Naive thymus-derived CD8-positive, alpha-beta T cell (primary cell): ENCODE measurements at places on chromosomes 6 and 20. TPM values are rescaled to one million over a fixed set of nuclear protein-coding genes. Genes with fewer than 3 reads are reported as not detected.
A peak's percentile ranks its signal among the peaks of the same experiment; 100 is the strongest.

GRCh38 chr6:113664909-113665308 lies 192.2 kb upstream of the MARCKS start:
- no peaks in the 10 kb centered on the region for H3K4me1 ChIP-seq
- no peak overlapping the region for H3K4me3 ChIP-seq

The FKBP1C gene
- not detected for total RNA-seq

The SIRPD gene
- total RNA-seq = 0.39 TPM

The CST11 gene
- total RNA-seq = not detected

The FAM162B gene
- not detected for total RNA-seq

DNA sequence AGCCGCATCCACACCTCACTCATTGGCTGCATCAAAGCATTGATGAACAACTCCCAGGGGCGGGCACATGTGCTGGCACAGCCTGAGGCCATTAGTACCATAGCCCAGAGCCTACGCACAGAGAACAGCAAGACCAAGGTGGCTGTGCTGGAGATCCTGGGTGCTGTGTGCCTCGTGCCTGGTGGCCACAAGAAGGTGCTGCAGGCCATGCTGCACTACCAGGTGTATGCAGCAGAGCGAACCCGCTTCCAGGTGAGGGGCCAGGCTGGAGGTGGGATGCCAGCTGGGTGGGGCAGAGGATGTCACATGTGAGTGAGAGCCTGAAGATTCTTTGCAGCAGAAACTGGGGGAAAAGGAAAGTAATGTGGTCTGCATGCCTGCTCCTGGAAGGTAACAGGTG lies 66.7 kb downstream of the MOCS1 start:
- no peak overlapping the region for H3K4me3 ChIP-seq
- H3K27ac ChIP-seq = no peak overlapping the region
- H3K36me3 ChIP-seq = no peaks in the 10 kb centered on the region
- no peak for DNase-seq
- peaks cover 1% of the 10 kb centered on the region for H3K27me3 ChIP-seq
- H3K4me1 ChIP-seq = no peaks in the 10 kb centered on the region

The KCNK17 gene
- not detected for total RNA-seq

DNA sequence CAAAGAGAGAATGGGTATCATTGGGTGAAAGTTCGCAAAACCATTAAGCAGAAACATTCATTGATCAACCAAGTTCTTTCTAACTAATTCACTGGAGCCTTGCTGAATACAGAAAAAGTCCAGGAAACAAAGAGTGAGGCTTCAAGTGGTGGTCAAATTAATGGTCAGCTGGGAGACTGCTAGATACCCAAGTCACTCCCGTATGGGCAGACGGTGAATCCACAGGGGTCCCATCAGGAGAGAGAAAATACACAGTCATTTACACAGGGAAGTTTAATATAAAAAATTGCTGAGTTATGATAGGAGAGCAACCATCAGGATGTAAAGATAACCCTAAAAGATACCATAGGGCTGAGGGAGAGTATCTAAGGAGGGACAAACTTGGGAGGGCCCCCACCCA lies 198.7 kb upstream of the DTNBP1 start:
- H3K4me1 ChIP-seq = no peaks in the 10 kb centered on the region
- H3K36me3 ChIP-seq = no peaks in the 10 kb centered on the region
- H3K4me3 ChIP-seq = no peak overlapping the region
- DNase-seq = no peak

DNA sequence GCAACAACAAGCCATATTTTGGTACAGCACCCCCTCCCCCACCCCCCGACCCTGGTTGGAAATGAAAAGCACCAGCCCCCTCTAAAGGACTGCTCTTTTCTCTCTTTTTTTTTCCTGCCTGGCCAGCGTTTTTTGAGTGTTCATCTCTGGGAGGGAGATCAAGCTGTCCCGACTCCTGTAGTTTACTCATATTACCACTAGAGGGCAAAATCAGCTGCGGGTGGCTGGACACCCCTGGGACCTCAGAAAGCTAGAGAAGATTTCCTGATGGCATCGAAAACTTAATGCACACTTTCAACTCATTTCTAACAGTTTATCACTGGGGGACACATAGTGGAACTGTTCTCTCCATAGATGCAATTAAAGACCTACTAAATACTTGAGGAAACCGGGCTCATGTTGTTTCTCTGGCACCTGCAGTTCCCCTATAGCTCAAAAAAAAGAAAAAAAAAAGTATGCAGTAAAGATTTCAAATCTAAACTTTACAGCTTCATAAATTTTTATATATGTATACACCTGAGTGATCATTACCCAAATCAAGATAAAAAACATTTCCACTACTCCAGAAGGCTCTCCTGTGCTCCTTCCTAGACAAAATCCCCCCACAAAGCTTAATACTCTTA lies 24.4 kb downstream of the CNBD2 start:
- H3K27ac ChIP-seq = no peak overlapping the region
- peaks cover 10% of the 10 kb centered on the region for H3K4me1 ChIP-seq
- no peak overlapping the region for H3K4me3 ChIP-seq
- H3K36me3 ChIP-seq = no peaks in the 10 kb centered on the region
- DNase-seq = peak; percentile 71

DNA sequence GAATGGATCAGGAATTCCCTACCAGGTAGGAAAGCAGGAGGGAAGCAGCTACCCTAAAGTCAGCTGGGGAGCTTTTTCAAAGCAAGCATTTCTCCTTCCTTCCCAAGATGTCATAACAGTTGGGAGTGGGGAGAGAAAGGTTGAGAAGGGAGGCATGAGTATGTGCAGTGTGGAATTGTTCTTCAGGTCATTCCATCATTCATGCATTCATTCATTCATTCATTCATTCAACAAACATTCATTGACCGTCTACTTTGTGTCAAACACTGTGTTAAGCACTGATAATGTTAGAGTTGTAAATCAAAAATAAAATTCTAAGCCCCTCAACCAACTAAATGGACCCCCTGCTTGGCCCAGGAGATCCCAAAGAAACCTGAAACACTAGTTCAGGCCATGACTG lies 49.2 kb upstream of the FAM184A start:
- peaks cover 6% of the 10 kb centered on the region for H3K4me1 ChIP-seq
- H3K36me3 ChIP-seq = no peaks in the 10 kb centered on the region
- no peaks in the 10 kb centered on the region for H3K27me3 ChIP-seq
- no peak overlapping the region for H3K27ac ChIP-seq
- no peak for DNase-seq

The CLPSL1 gene
- not detected for total RNA-seq

GRCh38 chr6:116113386-116113785 lies 12.5 kb downstream of the COL10A1 start:
- H3K4me3 ChIP-seq = no peak overlapping the region
- H3K4me1 ChIP-seq = peaks cover 2% of the 10 kb centered on the region
- H3K36me3 ChIP-seq = peaks cover 49% of the 10 kb centered on the region
- DNase-seq = no peak
- H3K27ac ChIP-seq = no peak overlapping the region

The FAM209B gene
- 5.2 TPM for total RNA-seq

DNA sequence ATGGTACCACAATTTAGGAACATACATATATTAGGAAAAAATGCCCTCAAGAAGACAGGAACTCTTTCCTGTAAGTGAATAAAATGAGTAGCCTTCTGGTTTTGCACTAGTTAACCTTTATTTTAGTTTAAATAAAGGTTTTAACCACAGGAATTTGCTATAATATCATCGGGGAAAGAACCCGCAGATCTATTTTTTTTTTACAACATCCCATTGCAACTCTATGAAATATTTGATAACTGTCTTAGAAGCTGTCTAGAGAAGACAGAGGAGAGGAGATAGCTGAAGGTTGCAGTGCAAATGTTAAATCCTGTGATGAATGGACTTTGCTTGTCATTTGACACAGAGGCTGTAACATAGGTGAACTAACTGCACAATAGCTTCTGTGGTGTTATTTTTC lies 69.5 kb downstream of the TINAG start:
- DNase-seq = no peak
- H3K27ac ChIP-seq = no peak overlapping the region
- no peak overlapping the region for H3K4me3 ChIP-seq

DNA sequence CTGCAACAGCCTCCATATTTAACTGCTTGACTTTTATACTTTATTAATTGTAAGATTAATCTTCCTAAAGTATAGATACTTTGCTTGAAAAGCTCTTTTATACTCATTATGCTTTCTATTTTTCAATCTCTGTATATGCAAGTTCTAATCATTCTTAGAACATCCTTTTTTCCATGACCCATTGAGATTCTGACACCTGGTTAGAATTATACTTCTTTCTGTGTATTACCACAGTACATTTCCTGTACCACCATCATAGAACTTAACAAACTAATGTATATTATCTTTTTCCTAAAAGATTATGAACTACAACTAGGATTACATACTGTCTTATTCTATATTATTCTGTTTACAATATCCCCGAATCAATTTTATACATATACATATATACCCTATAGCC lies 13.5 kb downstream of the SERINC1 start:
- H3K27ac ChIP-seq = peak overlapping the region; percentile 29
- H3K4me1 ChIP-seq = peaks cover 42% of the 10 kb centered on the region
- no peak for DNase-seq
- H3K27me3 ChIP-seq = no peaks in the 10 kb centered on the region
- peaks cover 22% of the 10 kb centered on the region for H3K36me3 ChIP-seq

GRCh38 chr6:99745651-99746050 lies 139.0 kb downstream of the PRDM13 start:
- H3K4me3 ChIP-seq = no peak overlapping the region
- H3K27ac ChIP-seq = no peak overlapping the region
- H3K27me3 ChIP-seq = peaks cover 21% of the 10 kb centered on the region
- DNase-seq = no peak
- H3K36me3 ChIP-seq = no peaks in the 10 kb centered on the region

GRCh38 chr6:125310994-125311649 lies 9.4 kb upstream of the HDDC2 start:
- H3K36me3 ChIP-seq = no peaks in the 10 kb centered on the region
- no peak overlapping the region for H3K4me3 ChIP-seq
- H3K27me3 ChIP-seq = peaks cover 15% of the 10 kb centered on the region
- no peak overlapping the region for H3K27ac ChIP-seq
- DNase-seq = no peak

The ZNF831 gene
- total RNA-seq = 29.9 TPM

GRCh38 chr6:88403486-88403885 lies 237.3 kb upstream of the CNR1 start:
- no peak for DNase-seq
- H3K4me1 ChIP-seq = no peaks in the 10 kb centered on the region
- no peak overlapping the region for H3K27ac ChIP-seq
- peaks cover 7% of the 10 kb centered on the region for H3K27me3 ChIP-seq

- H3K36me3 ChIP-seq = no peaks in the 10 kb centered on the region
- H3K4me3 ChIP-seq = no peak overlapping the region
- H3K27me3 ChIP-seq = peaks cover 29% of the 10 kb centered on the region
- DNase-seq = no peak
- peaks cover 1% of the 10 kb centered on the region for H3K4me1 ChIP-seq
Observed at GRCh38 chr6:105220186-105220585, 40.4 kb upstream of the POPDC3 start.

- no peaks in the 10 kb centered on the region for H3K4me1 ChIP-seq
- DNase-seq = no peak
- H3K27ac ChIP-seq = no peak overlapping the region
- no peaks in the 10 kb centered on the region for H3K27me3 ChIP-seq
- no peak overlapping the region for H3K4me3 ChIP-seq
- H3K36me3 ChIP-seq = peaks cover 32% of the 10 kb centered on the region
Observed at GRCh38 chr20:2150660-2151059, 49.0 kb downstream of the STK35 start.

The PTPRT gene
- total RNA-seq = not detected

- peaks cover 35% of the 10 kb centered on the region for H3K27me3 ChIP-seq
- H3K4me1 ChIP-seq = no peaks in the 10 kb centered on the region
- no peaks in the 10 kb centered on the region for H3K36me3 ChIP-seq
- H3K4me3 ChIP-seq = no peak overlapping the region
- H3K27ac ChIP-seq = no peak overlapping the region
- DNase-seq = no peak
Observed at GRCh38 chr20:39155971-39156370, 193.8 kb downstream of the DHX35 start.

DNA sequence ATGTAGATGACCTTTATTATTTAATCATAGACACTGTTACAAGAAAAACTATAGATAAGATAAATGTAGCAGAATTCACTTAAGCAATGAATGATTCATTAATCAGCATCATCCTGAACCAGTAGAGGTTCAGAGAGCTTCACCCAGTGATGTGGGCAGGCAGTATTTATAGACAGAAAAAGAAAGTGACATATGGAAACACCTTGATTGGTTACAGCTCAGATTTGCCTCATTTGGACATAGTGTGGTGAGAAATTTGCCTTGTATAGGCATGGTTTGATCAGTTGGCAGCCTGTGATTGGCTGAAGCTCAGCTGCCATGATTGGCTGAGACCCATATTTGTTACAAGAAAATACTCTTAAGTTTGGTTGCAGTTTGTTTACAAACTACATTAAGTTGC lies 4.6 kb downstream of the C6orf58 start:
- H3K27me3 ChIP-seq = peaks cover 4% of the 10 kb centered on the region
- no peak for DNase-seq
- no peaks in the 10 kb centered on the region for H3K4me1 ChIP-seq
- no peak overlapping the region for H3K4me3 ChIP-seq

The CHMP4B gene
- 57.5 TPM for total RNA-seq

DNA sequence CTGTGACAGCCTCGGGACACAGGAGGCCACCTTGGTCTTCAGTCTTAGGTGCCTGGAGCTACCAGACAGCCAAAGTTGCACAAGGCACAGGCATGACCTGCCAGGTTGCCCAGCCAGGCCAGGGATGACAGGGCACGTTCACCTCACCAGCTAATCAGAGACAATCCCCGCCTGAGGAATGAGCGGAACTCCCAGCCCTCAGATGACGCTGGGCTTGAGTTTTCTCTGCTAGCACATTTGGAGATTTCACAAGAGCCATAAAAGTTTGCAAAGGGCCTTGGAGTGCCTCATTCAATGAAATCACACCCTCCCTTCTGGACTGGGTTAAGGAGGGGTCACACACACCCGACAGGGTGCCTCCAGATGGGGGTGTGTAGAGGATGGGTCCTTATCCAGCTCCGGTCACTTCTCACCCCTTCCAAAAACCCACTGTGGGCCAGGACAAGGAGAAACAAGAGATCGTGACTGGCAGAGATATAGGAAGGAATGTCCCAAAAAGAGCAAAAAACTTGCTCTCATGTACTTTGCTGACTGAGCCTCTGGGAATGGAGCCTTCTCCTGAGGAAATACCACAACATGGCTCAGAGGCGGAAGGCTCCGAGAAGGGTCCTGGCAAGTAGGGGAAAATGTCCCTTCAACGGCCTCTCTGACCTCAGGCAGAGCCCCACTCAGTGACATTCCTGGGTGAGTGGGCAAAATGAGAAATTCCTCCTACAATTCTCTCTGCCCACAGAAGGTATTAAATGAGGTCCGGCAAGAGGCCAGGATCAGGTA lies 121.6 kb downstream of the ISM1 start:
- no peak for DNase-seq
- no peaks in the 10 kb centered on the region for H3K4me1 ChIP-seq
- H3K27me3 ChIP-seq = no peaks in the 10 kb centered on the region
- no peak overlapping the region for H3K4me3 ChIP-seq
